ENCODE measurements at places on chromosomes 7 and 10.

- DNase-seq = no peak
Observed at GRCh38 chr10:93701866-93702209, 554 bp downstream of the FRA10AC1 start.

- DNase-seq = no peak
Observed at GRCh38 chr10:88693392-88694020, 12.5 kb upstream of the LIPK start.

DNA sequence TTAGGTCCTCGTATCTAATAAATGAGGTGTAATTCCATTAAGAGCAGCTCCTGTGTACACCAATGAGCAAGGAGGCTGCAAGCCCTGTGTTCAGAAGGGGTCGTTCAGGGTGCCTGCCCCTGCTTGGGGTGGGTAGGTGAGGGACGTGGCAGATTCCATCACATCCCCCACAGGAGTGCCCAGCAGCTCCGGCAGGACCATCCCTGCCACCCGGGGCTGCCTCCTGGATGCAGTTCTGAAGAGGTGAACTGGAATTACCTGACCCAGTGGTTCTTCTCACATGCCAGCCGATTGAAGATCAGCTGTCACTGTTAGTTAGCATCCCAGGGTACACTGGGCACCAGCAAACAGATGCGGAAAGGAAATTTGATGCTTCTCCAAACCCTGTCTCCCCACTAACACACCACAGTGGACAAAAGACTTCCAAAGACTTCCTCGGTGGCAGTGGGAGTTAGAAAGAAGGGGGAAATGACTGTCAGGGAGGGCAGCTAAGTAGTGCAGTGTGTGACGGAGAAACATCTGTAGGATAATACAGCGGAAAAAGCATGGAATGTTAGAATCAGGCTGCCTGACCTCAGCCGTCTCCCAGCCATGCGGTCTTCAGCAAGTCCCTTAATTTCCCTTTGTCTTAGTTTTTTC, 313.6 kb upstream of the ZMIZ1 start:
- DNase-seq = no peak

DNA sequence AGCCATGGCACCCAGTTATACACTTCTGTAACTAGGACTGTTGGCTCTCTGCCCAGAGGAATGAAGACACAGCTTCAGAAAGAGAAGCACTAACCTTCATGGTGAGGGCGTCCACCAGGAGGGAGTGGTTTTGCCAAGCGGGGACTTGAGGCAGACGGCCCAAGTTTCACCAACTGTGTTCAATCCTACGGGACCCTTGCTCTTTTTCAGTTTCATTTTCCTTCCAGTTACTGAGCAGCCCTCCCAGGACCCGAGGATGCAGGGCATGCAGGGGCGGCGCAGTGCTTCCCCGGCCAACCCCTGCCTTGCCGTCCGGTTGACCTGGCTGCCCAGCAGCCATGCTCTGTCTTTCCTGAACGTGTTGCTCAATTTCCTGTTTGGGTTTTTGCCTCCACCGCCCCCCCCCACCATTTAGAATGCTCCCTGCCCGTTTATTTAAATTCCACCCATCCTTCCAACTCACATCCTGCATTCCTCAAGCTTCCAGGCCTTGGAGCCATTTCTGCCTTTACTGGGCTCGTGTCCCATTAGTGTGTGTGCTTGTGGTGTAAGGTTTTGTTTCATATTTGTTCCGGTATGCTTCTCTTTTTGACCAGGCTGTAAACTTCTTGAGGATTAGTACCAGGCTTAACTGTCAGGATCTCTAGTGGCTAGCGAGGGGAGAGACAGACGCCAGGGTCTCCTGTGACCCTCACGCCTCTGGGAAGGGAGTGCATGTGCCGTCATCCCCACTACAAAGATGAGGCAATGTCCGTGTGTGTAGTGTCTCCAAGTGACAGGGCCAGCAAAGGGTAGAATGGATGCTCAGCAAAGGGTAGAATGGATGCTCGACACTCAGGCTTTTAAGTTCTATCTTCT, 31.6 kb downstream of the IL15RA start:
- DNase-seq = no peak

DNA sequence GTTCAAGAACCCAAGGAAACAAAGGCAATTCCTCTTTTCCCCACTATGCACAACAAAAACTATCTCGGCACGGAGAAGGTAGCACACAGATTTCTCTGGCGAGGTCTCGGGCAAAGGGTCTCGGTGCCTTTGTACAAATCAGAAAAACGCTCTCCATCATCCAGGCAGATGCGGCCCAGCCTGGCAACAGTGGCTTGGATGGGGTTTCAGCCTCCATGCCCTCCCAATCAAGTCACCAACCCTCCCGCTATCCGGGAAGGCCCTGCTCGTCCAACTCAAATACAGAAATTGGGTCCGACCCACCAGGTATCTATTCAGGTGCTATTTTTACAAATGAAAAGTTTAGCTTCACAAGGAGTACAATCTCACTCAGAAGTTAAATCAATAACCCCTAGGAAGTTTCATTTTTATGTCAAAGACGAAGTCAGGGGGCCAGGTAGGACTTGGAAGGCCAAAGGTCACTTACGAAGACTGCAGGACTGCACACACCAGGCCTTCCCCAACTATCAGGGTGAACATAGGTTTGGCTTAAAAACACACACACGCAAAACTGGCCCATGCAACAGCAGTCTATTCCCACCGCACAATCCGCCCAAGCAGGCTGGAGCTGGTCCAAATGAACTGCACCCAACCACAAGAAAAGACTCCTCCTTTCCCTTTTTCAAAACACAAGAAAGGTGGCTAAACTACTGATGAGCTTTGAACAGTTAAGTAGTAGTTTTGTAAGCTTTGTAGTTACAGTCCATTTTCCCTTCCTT, 43.0 kb downstream of the GNA12 start:
- no peak for DNase-seq

DNA sequence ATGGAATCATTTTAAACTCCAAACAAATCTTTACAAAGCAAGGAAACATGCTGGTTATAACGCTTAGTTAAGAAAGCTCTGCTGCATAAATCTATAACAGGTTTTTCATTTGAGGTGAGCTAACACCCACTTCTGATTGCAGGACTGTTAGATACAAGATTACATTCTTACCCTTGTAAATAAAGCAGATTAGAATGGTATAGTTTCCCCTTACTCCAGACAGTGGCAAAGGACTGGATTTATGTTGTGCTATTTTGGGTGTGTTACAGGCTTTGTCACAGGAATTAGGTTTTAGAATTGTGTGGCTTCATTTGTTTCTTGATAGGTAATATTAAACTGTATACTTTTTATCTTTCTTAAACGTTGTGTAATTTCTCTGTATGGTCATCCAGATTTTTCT, 487.6 kb downstream of the ZWINT start:
- DNase-seq = no peak

Measured in stimulated activated CD8-positive, alpha-beta memory T cell treated with anti-CD3 and anti-CD28 coated beads, Interleukin-15, amount 100 ng/mL, for 4 hours (primary cell).